ENCODE measurements at places on chromosomes 5 and 9.

- peak; percentile 74 for DNase-seq
Measured at GRCh38 chr5:373710-374602, 52.4 kb downstream of the AHRR start.

GRCh38 chr5:91384671-91385430, 1.7 kb upstream of the ARRDC3 start:
- DNase-seq: peak; percentile 91

DNA sequence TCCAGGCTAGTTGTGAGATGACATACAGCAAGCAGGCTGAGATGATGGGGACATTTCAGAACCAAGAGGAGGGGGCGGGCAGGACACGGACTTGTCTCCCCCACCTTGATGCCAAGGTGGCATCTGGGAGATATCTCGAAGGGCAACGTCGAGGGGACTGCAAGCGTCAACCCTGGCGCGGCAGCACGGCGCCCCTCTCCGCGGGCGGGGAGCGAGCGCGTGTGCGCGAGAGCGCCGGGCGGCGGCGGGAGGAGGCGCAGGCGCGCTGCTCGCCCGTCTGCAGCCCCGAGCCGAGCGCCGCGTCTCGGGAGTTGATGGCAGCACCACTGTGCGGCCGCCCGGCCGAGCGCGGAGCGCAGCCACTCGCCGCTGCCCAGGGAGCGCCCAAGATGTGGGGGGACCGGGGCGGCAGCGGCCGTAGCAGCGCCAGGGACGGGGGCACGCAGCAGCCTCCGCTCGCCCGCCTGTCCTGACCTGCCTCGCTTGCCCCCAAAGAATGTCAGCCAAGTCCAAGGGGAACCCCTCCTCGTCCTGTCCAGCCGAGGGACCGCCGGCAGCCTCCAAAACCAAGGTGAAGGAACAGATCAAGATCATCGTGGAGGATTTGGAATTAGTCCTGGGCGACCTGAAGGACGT, at the start of gene PRR16:
Gene PRR16, plus strand, starts transcription at position 310 of the 636 bp plus-strand sequence.
- DNase-seq: no peak

DNA sequence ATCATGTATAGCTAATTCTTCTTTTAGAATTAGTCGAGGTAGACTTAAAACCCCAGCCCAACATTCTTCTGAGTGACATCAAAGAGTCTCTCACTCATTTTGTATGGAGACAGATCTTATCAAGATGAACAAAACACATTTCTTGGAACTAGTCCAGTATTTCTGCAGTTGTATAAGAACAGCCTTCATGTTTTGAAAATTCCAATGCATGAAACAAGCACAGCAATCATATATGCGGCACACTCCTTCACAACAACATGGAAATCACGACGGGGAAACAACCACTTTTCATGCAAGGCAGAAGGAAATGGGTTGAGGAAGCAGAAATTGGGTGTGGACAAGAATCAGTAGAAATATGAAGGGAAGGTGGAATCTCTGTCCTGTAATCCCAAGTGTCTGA, 113.8 kb downstream of the PLK2 start:
- no peak for DNase-seq

- no peak for DNase-seq
Measured at GRCh38 chr9:107907715-107908114, 418.1 kb upstream of the KLF4 start.

DNA sequence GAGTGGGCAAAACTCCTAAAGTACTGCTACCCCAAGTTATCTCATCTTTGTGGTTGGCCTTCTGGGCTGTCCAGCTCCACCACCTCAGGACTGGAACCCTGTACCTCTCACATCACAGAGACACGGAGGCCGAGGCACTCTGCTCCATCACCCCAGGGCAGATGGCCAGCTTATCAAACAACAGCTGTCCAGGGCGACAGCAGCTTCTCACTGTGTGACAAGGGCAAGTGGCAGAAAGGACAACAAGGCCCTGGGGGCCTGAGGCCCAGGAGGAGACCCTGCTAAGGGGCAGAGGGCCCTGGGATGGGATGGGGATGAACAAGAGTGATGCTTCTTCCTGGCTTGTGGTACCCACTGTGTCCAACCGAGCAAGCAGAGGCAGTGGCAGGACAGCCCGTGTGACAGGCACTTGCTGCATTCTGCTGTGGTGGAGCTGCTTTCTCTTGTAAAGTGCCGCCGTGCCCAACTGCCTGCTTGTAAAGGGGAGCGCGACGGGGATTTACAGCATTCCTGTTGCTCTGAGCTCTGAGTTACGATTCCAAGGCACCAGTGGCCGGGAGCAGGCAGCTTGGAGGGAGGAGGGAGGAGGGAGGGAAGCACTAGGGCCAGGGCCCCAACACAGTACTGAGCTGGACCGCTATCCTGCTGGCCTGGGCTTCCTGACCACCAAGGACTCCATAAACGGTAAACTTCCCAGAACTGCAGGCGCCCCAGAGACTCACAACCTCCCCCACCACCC, 71.2 kb downstream of the SHB start:
- no peak for DNase-seq

- no peak for DNase-seq
Measured at GRCh38 chr9:72509635-72510034, 11.8 kb upstream of the TMC1 start.

DNA sequence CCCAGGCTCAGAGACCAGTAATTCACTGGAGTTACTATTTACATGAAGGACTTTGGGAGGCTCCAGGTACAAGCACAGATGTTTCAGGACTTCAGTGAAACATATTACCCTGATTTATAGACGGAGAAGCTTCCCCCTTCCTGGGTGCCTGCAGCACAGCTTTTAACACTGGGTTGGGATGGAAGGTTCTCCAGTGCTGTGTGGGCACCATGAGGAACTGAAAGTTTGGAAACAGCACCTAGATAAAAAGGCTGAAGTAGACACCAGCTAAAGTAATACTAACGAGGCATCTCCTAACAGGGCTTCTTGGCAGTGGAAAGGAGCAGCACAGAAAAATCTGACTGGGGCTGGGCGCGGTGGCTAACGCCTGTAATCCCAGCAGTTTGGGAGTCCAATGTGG, 70.7 kb downstream of the GCNT1 start:
- no peak for DNase-seq

DNA sequence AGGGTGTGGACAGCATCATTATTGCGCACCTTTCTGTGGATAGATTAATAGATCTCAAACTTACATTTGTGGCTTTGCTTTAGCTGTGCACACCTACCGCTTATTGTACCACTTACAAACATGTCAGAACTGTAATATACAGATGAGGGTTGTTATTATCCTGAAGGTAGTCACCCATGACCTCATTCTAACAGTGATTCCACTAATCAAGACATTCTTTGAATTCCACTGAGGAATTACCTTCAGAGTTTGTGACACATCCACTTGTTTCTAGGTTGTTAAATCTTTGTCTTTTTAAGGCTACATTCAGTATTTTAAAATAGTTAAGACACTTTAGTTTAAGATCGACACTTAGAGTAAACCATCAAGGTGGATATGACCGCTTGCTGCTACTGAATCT, 7.8 kb downstream of the KCNV2 start:
- no peak for DNase-seq

GRCh38 chr9:33017283-33018041, 7.6 kb upstream of the DNAJA1 start:
- no peak for DNase-seq

GRCh38 chr5:39759701-39760100, 334.9 kb upstream of the DAB2 start:
- no peak for DNase-seq

DNA sequence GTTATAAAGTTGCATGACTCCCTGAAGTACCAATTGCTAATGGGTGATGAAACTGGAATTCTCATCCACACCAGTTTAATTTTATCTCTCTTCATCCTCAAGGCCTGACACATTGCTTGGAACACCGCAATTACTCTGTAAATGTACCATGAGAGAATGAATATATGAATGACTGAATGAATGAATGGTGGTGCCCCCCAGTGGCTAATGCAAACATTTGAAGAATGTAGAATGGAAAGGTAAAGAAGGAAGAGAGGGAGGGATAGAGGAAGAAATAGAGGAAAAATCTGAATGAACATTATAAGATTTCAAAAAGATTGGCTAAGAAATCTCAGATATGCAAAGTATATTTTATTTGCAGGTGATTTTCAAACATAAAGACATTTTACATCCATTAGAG, 13.1 kb downstream of the PAPPA start:
- DNase-seq: no peak

DNA sequence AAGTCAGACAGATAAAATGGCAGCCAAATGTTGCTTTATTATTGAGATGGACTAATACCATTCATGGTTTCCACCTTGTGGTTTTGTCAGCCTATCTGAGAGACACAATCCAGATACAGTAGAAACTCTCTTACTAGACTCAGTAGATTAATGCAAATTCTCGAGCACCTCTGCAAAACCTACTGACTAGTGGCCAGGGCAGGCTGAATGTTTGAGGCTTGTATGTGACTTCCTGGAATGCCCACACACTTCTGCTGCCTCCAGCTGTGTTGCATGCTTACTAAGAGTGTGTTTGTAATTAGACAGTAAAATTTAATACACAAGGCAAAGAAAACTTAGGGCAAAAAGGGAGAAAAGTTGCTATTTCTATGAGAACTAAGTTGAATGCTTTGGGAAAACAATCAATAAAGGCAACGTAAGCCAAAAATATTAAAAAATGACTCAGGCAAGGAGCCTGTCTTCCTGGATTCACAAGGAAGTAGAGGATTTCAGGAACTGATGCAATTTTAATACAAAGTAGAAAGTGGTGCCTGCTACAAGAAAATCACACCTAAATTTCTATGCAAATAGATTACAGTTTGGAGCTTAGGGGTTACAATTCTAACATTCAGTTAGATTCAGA, 30.2 kb upstream of the CCNG1 start:
- peak; percentile 11 for DNase-seq

DNA sequence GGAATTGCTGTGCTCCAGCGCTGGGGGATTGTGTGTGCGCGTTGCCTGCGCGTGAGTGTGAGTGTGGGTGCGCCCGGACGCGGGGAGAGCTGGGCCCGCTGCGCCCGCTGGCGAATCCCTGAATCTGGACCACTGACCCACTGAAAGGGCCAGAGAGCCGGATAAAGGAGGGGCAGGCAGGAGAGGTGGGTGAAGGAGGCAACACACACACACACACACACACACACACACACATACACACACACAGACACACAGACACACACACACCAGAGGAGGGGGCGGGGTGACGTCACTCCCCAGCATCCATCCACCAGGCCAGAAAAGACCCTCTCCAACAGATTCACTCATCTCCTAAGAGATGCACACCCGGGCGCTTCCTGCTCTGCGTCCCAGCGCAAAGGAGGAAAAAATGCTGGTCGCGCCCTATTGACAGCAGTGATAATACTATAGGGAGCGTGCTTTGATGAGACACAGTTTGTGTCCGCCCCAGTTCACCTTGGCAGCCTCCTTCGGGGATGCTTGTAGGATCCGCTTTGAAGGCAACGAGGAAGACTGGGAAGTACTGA, 1059.1 kb upstream of the DMAC1 start:
- no peak for DNase-seq

- DNase-seq: no peak
Measured at GRCh38 chr9:69186841-69187611, 12.9 kb downstream of the TJP2 start.

GRCh38 chr9:77546376-77546950, 101.7 kb downstream of the GNA14 start:
- DNase-seq: no peak

DNA sequence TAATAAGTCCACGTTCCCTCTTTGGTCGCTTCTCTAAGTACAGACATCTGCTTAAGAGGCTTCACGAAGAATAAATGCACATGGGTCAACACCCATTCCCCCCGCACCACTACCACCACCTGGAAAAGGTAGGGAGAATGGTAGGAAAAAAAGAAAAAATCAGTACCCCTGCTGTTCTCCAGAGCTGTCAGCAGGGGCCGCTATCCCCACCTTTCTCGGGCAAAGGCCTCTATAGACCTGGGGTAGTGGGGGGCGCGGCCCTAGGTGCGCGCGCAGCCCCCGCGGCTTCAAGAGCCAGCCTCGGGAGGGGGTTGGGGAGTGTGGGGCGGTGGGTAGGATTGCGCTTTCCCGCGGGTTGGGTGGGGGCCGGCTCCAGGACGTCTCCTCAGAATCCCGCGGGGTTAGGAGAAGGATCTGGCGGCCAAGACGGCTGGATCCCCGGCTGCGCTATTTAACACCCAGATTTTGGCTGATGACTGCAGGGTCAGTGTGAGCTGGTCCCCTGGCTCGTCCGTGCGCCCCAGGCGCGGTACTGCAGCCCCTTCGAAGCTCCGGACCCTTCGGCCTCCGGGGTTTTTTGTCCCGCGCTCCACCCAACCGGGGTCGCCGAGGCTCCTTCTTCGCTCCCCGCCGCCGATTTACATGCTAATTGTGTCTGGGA, 1.6 kb upstream of the SEMA6A start:
- peak; percentile 78 for DNase-seq

GRCh38 chr5:162769019-162769418, 668.4 kb upstream of the CCNG1 start:
- DNase-seq: no peak

DNA sequence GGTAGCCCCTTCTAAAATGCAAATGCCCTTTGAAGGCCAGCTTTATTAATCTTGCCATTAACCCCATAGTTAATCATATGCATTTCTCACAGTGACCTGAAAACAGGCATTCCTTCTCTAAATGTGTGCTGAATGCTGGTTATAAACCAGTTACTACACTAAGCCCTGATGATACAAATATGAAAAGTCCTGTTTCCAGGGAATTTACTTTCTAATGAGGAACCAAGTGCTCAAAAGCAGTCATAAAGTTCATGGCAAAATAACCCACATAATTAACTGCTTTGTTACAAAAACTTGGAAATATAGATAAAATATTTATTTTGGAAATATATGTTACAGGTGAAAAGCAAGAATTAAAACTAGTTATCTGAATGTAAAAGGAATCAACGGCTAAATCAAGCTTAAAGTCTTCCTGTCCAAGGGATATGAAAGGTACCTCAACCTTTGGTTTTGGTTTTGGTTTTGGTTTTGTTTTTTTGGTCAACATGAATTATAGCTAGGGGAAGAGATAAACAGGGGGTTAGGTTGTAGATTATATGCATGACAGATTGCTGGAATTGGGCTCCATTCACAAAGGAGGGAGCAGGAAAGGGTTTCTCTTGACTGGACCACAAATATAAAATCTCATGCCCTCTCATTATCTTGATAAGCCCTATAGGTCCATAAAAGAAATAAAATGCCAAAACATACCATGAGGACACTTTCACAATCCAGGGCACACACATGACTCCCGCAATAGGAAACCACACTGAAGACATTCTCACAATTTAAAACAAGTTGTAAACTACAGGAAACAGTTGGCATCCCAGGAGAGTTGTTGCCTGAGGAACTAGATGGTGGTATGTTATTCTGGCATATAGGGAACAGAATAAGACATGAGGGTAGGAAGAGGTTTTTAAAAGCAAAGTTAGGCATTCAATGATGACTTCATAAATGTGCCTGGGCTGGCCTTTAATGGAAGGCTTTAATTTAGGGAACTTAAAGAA, 46.7 kb upstream of the MACIR start:
- DNase-seq: no peak

GRCh38 chr5:34053133-34053532, 10.1 kb upstream of the C1QTNF3 start:
- DNase-seq: no peak

DNA sequence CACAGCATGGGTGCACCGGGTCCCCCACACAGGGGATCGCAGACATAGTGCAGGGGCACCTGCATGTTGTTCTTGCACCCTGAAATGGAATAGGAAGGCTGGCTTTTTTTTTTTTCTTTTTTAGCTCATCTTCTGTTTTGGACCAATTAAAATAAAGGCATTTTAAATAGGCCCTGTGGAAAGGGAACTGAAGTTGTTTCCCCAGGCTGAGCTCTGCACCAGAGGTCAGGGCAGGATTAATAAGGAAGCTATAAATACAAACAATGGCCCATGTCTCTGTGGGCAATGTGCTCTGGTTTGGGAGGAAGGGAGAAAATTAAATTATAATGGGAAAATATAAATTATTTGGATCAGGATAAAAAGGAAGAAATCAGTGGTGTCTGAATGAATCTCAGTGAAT, 21.2 kb upstream of the KCNMB1 start:
- no peak for DNase-seq

Measured in kidney capillary endothelial cell (primary cell).